ENCODE measurements at places on chromosomes 11 and 22.
A peak's percentile ranks its signal among the peaks of the same experiment; 100 is the strongest.

DNA sequence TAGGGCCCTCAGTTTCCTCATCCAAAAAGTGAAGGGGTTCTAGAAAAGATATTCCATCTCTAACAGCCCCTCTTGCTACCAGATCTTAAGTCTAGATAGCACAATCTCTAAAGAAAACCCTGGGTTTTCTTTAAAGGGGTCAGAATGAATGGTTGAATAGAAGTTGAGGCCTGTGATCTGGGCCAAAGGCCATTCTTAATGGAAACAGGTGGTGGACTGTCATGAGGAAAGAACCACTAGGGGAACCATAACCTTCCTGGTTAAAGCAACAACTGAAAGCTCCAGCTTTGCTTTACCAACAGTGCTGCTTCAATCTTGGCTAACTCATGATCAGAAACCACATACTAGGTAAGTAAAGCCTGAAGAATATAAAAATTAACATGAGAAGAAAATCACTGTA, 1.8 kb downstream of the CELF1 start:
- DNase-seq: no peak

- no peak for DNase-seq
Observed at GRCh38 chr11:80822308-80822707, 1381.5 kb upstream of the TENM4 start.

DNA sequence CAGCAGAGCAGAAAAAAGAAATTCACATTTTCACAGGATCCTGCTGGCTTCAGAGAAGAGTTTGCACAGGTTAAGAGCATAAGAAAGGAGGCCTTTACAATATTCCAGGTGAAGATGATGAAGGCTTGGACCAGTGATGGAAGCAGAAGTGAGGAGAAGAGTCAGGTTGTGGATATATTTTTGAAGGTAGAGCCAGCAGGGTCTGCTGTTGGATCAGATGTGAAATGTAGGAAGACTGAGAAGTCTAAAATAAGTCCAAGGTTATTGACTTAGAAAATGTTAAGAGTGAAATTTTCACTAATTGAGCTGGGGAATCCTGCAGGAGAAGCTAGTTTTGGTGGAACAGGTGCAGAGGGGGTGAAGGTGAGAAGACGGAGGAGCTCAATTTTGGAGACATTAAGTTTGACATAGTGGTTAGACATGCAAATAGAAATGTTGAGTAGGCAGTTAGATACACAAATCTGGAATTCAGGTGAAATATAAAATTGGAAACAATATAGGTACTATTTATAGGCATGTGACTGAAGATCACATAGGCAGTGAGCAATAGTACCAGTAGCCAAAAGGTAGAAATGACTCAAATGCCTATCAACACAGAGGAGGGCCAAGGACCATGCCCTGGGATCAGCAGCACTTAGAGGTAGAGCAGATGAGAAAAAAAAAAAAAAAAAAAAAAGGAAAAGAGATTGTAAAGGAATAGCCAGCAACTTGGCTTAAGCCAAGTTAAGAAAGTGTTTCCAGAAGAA, 252.0 kb downstream of the AASDHPPT start:
- DNase-seq: no peak

DNA sequence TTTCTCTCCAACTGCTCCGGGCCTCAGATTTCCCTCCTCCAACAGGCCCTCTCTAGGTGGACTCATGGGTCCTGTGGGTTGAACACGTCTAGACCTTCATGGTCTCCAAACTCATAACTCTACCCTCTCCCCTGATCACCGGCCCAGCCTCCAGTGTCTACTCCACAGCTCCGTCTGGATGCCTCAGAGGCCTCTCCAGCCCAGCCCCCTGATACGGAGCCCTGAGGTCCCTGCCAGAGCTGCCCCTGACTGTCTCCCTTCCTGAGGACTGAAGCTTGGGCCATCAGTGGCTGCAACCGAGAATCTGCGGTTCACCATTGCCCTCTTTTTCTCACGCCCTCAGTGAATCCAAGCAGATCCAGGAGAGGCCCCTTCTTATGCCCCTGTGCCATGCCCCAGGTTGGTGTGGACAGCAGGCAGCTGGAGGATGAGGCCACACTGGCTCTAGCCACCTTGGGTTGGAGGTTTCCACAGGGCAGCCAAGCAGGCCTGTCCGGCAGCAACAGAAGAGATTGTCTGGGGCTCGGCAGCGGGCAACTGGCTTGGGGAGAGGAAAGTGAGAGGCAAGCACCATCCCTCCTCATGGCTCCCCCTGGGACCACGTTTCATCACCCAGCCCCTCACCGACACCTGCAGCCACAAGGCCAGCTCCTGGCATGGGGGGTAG, 104.6 kb upstream of the FGF3 start:
- DNase-seq: no peak

- DNase-seq: no peak
Observed at GRCh38 chr11:12810568-12810894, 136.3 kb downstream of the TEAD1 start.

DNA sequence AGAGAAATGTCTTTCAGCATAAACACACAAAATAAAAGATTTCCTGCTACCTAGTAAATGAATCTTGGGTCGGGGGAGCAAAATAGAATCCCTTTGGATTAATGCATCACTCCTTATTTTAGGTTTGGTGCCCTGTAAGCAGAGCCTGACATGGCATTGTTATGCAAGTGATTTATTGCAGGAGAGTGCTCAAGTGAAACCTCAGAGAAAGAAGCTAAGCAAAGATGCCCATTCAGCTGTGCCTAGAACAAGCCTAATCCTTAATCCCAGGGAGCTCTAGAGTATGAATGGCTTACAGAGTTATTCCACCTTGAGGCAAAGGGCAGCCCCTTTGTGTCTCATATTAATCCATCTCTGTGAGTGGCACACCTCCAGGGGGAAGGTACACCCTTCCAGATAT, 21.1 kb downstream of the C11orf87 start:
- no peak for DNase-seq

- no peak for DNase-seq
Observed at GRCh38 chr11:85627332-85627997, at the start of gene DLG2. Gene DLG2 (minus strand): TSS chr11:85627344.

DNA sequence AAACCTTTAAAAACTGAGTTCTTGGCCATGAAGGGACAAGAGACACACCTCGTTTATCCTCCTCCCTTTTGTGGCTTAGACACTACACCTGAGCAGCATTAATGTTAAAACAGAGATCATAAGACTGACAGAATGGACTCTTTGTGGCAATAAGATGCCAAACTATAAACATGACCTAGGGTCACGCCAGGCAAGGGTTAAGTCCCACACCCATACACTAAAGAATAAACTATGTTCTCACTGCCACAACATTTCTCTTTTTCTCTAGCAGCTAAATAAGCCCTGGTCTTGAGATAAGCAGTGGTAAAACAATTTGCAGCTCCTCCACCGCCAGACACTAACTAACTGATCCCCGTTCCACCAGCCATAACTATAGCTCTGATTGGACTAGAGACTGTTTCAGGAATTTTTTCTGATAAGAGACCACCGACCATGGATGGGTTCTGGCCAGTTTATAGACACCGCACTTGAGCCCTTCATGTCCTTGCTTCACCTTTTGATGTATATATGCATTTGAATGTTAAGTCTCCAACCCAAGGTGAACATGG, 4.9 kb upstream of the SLCO2B1 start:
- no peak for DNase-seq

DNA sequence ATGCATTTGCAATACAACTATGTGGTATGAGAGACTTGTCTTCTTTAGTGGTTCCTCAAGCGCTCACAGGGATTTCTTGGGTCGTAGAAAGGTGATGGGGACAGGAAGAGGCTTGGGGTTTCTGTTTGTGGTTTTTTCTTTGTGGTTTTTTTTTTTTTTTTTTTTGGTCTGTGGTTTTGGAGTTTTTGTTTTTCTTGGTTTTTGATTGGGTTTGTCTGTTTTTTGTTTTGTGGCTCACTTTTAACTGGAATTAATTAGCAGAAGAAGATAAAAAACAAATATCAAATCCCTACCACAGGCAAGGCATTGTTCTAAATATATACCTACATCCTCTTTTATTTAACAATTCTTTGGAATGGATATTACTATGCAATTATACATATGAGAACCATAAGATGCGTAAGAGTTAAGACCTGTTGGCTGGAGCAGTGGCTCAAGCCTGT, 5.5 kb downstream of the TTC28 start:
- DNase-seq: no peak

- peak; percentile 26 for DNase-seq
Observed at GRCh38 chr11:118789501-118790356, 1.2 kb downstream of the DDX6 start.

DNA sequence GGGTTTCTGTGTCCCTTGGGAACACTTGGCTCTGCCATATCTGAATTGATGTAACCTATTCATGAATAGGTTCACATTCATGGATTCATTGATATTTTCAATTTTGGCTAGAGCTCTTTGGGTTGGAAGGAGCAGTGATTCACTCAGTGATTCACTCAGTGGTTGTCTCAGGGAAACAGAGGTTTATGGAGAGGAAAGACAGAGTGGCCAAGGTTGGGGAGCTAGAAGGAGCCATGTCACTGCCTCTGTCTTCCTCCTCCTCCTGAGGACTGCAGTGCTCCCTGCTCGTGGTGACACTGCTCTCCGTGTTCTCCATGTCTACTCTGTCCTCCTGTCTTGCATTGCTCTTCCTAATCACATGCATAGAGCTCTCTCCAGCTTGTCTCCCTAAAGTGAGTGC, 17.4 kb downstream of the CEP164 start:
- DNase-seq: no peak

GRCh38 chr11:57462597-57462996, 2.3 kb downstream of the RTN4RL2 start:
- no peak for DNase-seq

- DNase-seq: no peak
Observed at GRCh38 chr22:43293259-43293654, 49.9 kb downstream of the SCUBE1 start.

GRCh38 chr11:6191742-6192141, 7.3 kb upstream of the OR52W1 start:
- no peak for DNase-seq

- DNase-seq: no peak
Observed at GRCh38 chr11:47538741-47539565, 14.0 kb downstream of the CELF1 start.

GRCh38 chr11:45532546-45532945, 132.9 kb downstream of the CHST1 start:
- no peak for DNase-seq

GRCh38 chr11:70640408-70640807, 242.1 kb downstream of the CTTN start:
- no peak for DNase-seq

- DNase-seq: no peak
Observed at GRCh38 chr11:57154739-57155138, 27.0 kb upstream of the LRRC55 start.

DNA sequence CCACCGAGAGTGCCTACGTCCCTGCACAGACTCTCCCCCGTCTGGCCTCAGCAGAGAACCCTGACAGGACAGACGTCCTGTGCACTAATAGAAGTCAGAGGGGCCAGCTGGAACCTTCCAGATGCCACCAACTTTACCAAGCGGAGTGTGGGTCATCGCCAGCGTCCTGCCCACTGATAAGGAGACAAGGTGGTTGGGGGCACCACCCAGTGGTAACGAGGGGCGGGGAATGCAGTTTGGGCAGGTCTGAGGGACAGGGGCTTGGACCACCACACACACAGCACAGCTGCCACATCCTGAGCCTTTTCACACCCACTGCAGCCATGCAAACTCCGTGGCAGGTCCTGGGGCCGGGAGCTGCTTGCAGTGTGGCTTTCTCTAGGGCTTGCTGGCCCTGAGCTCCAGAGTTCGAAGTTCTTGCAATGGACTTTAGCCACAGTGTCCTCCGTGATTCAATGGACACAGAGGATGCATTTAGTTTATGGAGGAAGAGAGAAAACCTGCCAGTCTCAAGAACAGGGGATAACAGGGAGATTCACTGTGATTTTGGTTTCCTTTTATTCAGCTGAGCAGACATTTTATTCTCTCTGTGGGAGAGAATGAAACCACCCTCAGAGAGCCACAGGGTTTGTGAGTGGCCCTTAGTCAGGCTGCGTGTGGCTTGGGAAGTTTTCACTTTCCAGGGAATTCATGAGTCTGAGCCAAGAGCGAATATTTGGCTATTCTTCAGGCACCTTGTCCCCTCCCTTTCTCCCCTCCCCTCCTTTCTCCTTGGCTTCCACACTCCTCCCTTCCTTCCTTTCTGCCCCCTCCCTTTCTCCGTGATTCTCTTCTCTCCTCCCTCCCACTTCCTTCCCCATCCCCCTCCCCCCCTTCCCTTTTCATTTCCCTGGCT, 13.1 kb downstream of the MRGPRG start:
- no peak for DNase-seq

DNA sequence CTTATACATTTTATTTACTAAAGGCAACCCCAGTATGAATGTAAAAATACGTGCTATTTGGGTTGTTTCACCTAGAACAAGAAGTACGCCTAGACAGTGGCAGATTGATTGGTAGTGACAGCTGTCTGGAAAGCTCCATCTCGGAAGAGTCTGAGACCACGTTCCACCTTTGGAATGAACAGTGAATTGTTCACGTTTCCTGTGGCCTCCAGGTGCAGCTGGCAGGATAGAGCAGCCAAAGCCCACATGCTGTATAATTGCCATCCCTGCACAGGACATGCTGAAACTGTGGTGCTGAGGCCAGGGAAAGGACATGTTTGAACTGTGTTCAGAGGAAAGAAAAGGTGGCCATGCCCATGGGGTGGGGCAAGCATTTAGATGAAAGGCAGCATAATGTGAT, 218.7 kb upstream of the MTNR1B start:
- no peak for DNase-seq

- DNase-seq: no peak
Observed at GRCh38 chr11:78349624-78350023, 68.0 kb downstream of the GAB2 start.

GRCh38 chr11:120925944-120926343, 98.0 kb upstream of the TBCEL start:
- no peak for DNase-seq

- no peak for DNase-seq
Observed at GRCh38 chr11:115784796-115785521, 280.7 kb upstream of the CADM1 start.

DNA sequence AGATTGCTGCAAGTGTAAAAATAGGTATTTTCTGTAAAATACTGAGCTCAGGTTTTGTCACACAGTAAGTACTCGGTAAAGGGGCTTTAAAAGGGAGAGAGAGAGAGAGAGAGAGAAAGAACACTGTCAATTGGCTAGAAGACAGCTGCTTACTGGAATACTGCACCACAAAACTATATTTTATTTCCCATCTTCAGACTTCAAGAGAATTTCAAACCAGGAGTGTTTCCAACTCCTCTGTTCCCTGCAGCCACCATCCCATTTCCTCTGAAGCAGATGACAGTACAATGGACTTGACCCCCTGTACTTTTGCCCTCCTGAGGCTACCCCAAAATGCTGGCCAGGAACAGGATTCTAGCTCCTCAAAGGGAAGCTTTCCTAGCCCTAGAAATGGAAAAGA, 89.7 kb downstream of the RELT start:
- DNase-seq: no peak

GRCh38 chr11:92505689-92506088, 281.1 kb downstream of the FAT3 start:
- DNase-seq: no peak

GRCh38 chr11:76209375-76209972, 3.2 kb upstream of the WNT11 start:
- no peak for DNase-seq

- DNase-seq: no peak
Observed at GRCh38 chr11:71285111-71285510, 32.7 kb upstream of the SHANK2 start.

All from activated T-cell treated with anti-CD3 and anti-CD28 coated beads for 48 hours (primary cell).